ENCODE measurements at places on chromosomes 1 and 21.

DNA sequence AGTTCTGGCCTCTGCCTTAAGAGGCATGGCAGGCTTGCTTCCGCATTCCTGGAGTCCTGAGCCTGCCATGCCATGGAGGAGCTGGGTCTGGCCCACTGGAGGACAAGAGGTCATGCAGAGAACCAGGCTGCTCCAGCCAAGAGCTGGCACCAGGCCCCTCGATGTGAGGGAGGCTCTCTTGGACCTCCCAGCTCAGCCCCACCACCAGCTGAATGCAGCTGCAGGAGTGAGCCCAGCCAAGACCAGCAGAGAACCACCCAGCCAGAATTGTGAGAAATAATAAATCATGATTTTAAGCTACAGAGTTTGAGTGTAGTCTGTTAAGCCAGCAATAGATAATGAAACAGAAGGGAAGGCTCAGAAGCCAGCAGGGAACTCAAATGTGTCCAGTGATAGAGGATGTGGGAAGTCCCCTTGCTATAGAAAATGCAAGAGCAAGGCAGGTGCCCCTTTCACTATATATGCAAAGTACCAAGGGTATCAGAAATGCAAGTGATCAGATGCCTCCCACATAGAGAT is 118.4 kb downstream of the HIVEP3 start:
- DNase-seq: no peak

DNA sequence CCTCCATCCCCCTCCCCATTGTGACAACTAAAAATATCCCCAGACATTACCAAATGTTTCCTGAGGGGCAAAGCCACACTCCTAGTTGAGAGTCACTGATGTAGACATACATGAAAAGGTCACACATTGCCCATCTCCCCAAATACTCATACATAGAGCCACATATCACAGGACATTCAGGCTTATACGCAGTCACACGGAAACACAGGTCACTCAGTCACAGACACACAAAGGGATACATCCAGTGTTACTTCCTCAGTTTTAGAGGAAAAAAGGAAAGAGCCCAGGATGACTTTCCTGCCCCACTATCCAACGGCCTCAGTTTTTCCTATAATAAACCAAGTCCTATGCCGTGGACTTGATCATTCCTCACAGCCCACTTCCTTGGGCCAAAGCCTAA is 1.9 kb downstream of the SLC39A1 start:
- no peak for DNase-seq

DNA sequence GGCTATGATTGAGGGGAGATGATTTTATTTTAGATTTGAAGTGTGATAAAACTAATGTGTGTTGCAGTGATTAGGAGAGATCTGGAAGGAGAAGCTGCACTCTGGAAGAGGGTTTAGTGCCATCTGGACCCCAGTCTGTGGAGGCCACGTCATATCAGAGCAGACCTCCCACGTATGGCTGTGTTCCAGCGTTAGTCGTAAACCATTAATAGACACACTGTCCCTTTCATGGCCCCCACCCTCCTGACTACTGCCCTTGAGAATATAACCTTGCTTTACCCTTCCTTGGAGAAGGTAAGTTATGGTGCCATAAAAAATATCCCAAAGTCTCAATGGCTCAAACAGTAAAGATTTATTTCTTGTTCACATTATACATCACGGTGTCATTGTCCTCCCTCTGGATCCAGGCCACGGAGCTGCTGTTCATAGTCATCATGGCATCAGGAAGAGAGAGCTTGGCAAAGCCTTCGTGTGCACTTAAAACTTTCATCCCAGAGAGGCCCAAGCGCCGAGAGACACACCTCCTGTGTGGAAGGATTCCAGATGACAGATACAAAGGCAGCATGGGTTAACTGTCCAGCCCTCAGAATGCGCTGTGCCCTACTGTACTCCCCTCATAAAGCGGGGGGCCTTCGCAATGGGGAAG is 33.2 kb downstream of the RHOU start:
- DNase-seq: peak; percentile 62

GRCh38 chr1:216073793-216074595 is 349.3 kb downstream of the USH2A start:
- no peak for DNase-seq

- peak; percentile 87 for DNase-seq
These were observed 921.5 kb downstream of the TTLL7 start for GRCh38 chr1:83077411-83077810.

DNA sequence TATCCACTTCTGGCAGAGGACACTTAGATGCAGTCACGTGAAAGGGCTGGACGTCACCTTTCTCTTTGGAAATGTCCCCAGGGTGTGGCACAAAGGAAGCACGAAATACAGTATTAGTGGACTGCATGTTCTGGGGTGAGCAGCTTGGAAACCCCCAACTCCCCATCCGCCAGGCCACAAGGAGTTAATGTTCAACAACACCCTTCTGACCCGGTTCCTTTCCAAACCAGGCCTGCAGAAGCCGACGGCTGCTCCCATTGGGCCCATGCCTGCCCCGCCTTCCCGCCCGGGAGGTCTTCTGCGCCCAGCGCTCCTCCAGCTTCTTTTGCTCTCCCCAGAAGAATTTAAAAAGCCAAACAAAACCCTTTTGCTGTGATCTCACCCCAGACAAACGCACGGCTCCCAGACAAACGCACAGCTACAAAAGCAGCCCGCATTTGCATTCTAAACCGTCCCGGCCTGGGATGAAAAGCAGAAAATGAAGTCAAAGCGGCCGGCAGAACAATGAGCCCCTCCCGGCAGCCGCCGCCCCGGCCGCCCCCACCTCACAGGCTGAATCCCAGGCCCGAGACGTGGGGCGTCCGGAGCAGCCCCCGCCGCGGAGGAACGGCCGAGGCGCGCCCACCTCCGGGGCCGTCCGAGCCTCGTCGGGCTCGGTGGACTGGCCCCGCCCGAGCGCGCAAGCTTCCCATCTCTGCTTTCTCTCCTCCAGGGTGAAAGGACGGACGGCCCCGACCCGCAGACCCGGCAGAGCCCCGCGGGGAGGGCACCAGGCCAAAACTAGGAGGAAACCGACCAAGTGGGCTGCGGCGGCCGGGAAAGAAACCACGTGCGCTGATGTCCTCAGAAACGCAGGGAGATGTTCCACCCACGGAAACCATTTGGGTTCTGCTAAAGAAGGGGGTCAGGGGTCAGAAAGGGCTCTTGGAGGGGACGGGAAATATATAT is 101.9 kb downstream of the PLPP3 start:
- no peak for DNase-seq

GRCh38 chr1:48596046-48596445 is 124.0 kb upstream of the SPATA6 start:
- DNase-seq: peak; percentile 24

DNA sequence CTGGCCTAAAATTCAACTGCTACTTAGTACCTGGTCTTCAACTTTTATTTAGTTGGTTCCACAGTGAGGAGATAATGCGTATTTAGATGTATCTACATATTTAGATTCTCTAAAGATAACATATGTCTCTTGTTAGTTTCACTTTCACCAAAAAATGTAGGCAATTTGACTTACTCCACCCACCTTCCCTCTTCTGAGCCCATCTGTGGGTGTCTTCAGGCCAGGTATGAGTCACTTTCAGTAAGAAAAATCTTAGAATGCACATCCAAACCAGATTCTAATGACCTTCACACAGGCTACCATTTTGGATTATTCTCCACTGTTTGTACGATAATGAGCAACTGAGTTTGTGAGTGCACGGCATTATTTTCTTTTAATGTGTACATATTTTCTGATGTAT is 501.7 kb downstream of the NEGR1 start:
- no peak for DNase-seq

DNA sequence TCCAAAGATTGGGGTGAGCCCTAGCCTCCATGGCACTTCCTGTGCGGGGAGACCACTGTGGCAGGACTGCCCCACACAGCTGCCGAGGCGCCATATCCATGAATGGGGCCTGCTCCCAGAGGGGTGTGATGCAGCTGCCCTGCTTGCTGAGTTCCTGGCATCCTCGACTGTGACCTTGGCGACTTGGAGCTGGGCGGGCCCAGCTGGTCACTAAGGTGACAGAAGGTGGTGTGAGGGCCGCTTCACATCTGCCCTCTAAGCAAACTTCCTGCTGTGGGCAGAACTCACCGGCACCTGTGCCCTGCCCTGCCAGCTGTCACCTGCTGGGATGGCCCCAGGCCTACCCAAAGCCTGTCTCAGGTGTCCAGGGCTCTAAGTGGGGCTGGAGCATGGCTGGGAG is 9.0 kb downstream of the TMEM61 start:
- DNase-seq: no peak
